ENCODE measurements at places on chromosomes 16 and 17.

GRCh38 chr16:75552951-75553350 lies 3.1 kb downstream of the TMEM231 start:
- no peak for DNase-seq

GRCh38 chr16:87331241-87331801 lies 14.1 kb upstream of the C16orf95 start:
- DNase-seq = no peak

GRCh38 chr17:81063106-81064093 lies 28.4 kb downstream of the BAIAP2 start:
- DNase-seq = no peak

DNA sequence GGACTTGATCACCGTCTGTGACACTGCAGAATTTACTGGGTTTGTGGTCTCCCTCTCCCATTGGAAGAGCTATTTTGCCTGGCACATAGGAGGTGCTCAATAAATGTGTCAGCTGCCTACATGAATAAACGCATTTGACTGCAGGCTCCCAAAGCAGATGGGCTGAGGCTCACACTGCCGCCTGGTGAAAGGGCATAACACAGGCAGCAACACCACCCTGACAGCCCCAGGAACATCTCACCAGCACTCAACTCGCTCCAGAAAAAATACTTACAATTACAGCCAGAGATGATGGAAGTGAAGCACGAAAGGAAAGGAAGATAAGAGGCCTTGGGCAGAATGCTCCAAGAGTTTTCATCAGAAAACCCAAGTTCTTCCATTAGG lies 73.9 kb downstream of the RPH3AL start:
- no peak for DNase-seq

GRCh38 chr16:74568961-74569631 lies 37.8 kb downstream of the GLG1 start:
- DNase-seq = no peak

GRCh38 chr17:48294806-48295361 lies 135.1 kb downstream of the SKAP1 start:
- DNase-seq = no peak

All from non-pigmented ciliary epithelial cell (primary cell).